ENCODE measurements at places on chromosomes 1 and 21.

GRCh38 chr21:27406300-27407009 lies 439.6 kb upstream of the ADAMTS5 start:
- DNase-seq: peak; percentile 67

- DNase-seq: no peak
Observed at GRCh38 chr1:78501203-78501602, 10.4 kb downstream of the PTGFR start.

- DNase-seq: no peak
Observed at GRCh38 chr21:46156678-46157077, 1.3 kb upstream of the FTCD start.

- no peak for DNase-seq
Observed at GRCh38 chr1:65059930-65060538, 88.0 kb upstream of the AK4 start.

DNA sequence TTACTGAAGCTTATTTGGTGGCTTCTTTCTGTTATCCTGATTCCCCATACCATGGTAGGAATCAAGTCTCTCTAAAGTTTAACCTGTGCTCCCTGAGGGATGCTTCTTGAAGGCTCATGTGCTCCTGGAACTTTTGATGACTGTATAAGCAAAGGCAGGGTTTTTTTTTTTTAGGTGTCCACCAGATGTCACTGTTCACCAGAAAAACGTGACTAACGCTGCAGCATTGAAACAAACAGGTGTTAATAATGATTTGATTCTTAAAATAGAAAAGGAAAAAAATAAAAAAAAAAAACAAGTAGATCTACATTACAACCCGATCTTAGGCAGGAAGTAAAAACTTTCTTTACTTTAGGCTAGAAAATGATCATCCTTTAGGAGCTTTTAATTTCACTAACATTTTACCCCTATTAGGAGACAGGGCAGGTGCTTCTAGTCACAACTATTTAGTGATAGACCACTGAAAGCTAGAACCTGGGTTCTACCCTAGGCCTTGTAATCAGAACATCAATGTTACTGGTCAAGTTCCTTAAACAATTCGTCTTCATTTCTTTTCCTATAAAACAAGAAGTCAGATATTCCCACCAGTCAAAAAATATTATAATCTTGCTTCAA lies 223.0 kb downstream of the PLA2G4A start:
- DNase-seq: peak; percentile 43

- DNase-seq: no peak
Observed at GRCh38 chr1:36303244-36303643, 2.9 kb upstream of the SH3D21 start.

GRCh38 chr1:53662169-53662568 lies 76.8 kb downstream of the GLIS1 start:
- DNase-seq: no peak

- DNase-seq: no peak
Observed at GRCh38 chr1:109630081-109630897, 10.7 kb downstream of the AMPD2 start.

GRCh38 chr1:93907718-93908117 lies 1.5 kb downstream of the GCLM start:
- no peak for DNase-seq

GRCh38 chr1:147600119-147601111 lies 59.1 kb downstream of the BCL9 start:
- no peak for DNase-seq

DNA sequence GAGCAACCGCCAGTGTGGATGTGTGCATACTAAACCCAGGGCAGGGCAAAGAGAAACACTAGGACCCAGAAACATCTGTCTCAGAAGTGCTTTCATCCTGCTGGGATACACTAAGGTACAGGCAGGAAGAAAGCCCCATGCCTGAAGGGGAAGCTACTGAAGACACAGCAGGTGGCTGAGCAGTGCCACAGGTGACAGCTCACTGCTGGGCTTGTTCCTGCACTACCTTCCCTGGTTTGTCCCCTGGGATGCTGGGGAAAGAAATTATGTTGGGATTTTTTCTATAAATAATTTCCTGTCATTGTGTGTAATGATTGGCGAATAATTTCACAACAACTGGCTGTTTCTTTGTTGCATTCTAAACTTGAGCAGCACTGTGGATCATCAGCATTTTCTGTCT lies 245.3 kb upstream of the RAB4A start:
- DNase-seq: no peak

GRCh38 chr1:235933017-235933765 lies 66.5 kb upstream of the LYST start:
- no peak for DNase-seq

- no peak for DNase-seq
Observed at GRCh38 chr1:201155354-201155753, 1.1 kb upstream of the TMEM9 start.

- DNase-seq: no peak
Observed at GRCh38 chr1:8560611-8561544, 243.0 kb downstream of the SLC45A1 start.

- DNase-seq: no peak
Observed at GRCh38 chr1:223765036-223765718, 52.8 kb downstream of the CAPN2 start.

DNA sequence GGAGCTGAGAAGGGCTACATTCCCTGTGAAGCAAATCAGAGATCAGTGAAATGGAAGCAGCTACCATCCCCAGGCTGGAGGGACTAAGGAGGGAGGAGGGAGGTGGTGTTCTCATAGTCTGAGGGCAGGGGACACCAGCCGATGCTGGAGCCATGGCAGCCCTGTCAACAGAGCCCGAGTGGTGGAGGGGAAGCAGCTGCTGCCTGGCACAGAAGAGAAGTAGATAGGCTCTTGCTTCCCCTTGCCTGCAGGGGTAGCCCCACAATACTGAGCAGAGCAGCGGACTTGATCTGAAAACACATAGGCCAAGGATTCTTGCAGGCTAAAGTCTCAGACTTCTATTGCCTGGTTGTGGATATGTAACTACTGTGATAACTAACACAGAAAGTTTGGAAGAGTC lies 255.1 kb downstream of the FGGY start:
- no peak for DNase-seq
